T-helper 17 cell (primary cell): ENCODE measurements at places on chromosomes 5 and 9.

- no peak for DNase-seq
Measured at GRCh38 chr5:65821966-65822365, 100.0 kb downstream of the NLN start.

DNA sequence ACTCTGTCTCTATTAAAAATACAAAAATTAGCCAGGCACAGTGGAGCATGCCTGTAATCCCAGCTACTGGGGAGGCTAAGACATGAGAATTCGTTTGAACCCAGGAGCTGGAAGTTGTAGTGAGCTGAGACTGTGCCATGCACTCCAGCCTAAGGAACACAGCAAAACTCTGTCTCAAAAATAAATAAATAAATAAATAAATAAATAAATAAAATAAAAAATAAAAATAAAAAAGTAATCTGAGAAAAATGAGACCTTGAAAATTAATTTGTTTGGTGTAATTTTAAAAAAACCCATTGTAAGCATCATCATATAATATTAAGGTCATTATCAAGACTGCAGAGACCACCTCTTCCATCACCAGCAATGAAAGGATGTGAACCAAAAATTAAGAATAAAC lies 997.1 kb downstream of the CDH18 start:
- DNase-seq = no peak

GRCh38 chr9:30244877-30245276 lies 2139.6 kb upstream of the ACO1 start:
- no peak for DNase-seq

- no peak for DNase-seq
Measured at GRCh38 chr5:98513380-98513779, 260.1 kb upstream of the RGMB start.
